ENCODE measurements at places on chromosomes 5 and 9.
A peak's percentile ranks its signal among the peaks of the same experiment; 100 is the strongest.

DNA sequence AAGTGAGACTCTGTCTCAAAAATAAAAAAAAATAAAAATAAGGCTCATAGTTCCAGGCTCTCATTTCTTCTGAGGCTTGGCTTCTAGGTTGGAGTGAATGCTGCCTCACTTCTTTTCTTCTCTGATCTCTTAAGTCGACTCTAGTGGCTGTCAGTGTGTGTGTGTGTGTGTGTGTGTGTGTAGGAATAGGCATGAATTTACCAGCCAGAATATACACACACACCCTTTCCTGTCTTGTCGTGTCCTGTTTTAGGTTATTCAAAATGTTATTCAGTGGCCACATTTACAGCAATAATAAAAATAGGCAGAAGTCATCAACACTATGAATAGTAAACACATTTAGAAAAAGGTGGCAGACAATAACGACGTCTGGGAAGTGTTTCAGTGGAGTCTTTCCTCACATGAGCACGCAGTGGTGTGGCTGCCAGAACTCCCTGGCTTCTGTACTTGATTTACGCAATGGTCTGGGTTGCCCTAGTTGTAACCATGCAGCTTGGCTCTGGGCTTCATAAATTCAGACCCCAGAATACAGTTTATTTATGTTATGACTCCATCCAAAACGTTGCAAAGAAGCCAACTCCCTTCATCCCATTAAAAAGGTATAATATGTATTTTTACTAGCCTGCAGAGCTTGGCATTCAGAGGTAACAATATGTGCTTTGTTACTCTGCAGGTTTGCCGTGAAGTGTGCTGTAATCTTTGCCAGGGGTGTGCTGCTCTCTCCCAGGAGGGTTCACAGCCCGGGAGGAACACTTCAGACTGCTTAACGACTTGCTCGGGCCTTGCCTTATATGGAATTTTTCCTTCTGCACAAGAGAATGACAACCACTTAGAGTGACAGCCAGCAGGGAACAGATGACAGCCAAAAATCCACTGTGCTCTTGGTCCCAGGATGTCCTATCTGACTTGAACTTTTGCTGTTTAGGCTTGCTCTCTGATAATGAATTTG is 34.4 kb upstream of the PALM2AKAP2 start:
- no peak for DNase-seq

GRCh38 chr5:78647838-78648358 is 674 bp downstream of the LHFPL2 start:
- peak; percentile 51 for DNase-seq

DNA sequence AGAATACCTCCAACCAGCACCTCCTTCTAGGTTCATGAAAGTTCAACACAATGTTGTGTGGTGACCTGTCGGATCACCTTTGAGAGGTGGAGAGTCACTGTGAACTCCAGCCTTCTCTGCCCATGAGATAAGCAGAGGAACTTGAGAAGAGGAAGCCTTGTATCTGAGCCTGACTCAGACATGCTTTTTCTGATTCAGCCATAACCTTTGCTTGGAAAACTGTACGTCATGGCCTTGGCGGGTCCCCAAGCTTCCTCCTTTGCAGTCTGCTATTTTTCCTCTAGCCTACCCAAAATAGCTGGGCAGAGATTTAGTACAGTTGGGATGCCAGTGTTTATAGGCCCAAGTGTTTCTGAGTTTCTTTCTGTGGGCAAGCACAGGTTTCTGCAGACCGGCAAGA is 274.7 kb downstream of the CETN3 start:
- no peak for DNase-seq

DNA sequence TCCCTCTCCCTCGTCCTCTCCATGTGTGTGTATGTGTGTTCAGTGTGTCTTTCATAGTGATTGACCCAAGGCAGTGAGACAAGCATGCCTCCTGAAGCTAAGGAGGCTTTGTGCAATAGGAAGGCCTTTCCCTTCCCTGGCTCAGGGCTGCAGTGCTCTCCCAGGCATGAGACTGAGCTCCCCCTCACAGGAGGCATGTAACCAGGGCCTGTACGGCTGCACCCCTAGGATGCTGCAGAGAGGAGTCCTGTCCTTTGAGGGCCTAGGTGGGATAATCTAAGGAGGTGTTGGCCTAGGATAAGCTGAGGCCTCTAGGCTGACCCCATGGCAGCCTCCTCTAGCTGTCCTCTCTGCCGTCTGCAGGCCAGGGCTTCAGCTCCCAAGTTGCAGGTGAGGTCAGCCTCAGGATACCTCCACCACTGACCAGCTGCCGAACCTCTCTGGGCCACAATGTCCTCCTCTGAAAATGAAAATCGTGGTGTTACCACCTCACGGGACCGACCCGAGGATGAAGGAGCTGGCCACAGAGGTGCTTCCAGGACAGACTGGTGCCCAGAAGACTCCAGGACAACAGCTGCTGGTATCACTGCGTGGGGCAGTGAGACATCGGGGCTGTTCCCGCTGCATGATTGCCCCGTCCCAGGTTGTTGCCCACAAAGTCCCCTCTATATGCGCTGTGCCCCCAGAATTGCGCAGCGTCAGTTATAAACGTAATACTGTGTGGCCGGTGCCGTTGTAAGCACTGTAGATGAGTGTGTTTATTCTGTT is 129.6 kb downstream of the BARX1 start:
- DNase-seq, result no peak

DNA sequence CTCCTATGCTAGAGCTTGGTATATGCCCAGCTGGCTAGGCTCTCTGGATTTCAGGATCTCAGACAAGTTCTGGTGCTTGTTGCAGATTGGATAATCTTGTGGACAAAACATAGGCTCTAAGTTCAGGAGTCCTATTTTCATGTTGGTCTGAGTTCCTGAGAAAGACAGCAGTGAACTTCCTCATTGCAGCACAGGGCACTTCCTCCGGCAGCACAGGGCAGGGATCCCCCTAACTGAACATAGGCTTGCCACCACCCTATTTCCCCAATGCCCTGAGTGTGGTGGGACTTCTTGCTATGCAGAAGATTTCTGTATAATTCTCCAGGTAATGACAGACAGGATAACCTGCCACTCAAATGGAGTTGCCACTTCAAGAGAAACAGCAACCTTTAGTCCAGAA is 220.1 kb downstream of the PIK3R1 start:
- DNase-seq, result no peak

- DNase-seq, result no peak
Observed at GRCh38 chr9:96617439-96618185, 2.0 kb downstream of the CDC14B start.

GRCh38 chr5:67992923-67993322 is 222.6 kb upstream of the PIK3R1 start:
- no peak for DNase-seq

DNA sequence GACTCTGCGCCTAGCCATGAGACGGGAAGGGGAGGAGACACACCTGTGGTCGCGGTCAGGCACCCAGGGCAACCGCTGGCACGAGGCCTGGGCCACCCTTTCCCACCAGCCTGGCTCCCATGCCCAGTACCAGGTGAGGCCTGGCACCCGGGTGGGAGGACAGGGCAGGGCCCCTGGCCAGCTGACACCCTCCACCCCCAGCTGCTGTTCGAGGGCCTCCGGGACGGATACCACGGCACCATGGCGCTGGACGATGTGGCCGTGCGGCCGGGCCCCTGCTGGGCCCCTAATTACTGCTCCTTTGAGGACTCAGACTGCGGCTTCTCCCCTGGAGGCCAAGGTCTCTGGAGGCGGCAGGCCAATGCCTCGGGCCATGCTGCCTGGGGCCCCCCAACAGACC is 5.0 kb downstream of the MAMDC4 start:
- DNase-seq, result no peak

DNA sequence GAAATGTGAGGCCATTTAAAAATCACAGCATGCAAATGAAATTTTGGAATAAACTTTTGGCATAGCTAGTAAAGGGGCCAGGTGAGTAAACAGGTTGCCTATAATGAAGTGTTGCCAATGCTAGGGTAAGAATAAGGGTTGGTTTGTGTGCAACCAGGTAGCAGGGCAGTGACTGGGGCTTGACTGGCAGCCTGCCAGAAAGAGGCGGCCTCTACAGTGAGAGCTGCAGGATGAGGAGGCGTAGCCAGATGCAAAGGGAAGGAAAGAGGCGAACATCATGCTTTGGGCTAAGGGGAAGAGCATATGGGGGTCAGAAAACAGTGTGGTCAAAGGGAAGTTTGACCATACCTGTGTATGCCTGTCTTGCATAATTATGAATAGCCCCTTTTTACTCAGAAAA is 70.6 kb downstream of the MAST4 start:
- peak; percentile 79 for DNase-seq

DNA sequence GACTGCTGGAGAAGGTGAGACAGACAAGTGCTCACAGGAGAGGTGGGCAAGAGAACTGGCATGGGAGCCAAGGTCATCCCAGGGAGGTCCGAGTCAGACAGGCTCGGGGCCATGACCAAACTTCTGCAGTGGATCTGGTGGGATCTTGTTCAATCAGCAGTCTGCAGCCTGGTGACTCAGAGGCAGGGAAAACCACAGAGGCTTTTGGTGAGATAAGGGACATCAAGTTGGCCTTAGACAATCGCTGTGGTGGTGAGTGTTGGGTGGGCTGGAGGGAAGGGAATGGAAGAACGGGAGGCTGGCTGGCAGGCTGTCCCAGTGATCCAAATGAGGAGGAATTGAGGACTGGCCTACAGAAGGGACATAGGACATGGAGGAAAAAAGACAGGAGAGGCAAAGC is 123.8 kb downstream of the TMEM174 start:
- DNase-seq, result no peak

- DNase-seq, result no peak
Observed at GRCh38 chr5:160500786-160501779, 79.4 kb downstream of the PTTG1 start.

DNA sequence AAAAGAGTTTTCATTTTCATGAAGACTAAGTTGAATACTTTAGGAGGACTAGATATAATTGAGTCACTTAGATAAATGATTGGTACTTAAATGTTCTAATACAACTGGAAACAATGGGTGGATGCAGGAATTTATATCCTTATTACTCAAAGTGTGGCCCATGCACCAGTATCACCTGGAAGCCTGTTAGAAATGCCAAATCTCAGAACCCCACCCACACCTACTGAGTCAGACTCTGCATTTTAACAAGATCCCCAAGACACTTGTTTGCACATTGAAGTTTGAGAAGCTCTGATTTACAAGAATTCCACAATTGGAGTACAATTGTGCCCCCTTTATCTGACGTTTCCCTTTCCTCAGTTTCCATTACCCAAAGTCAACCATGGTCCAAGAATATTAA is 239.0 kb downstream of the AUH start:
- no peak for DNase-seq

Measured in SHP77 (cell line).